ENCODE measurements at places on chromosomes 7 and 10. TPM values are rescaled to one million over a fixed set of nuclear protein-coding genes. Genes with fewer than 3 reads are reported as not detected.

Gene HOXA5
- 22.6 TPM for total RNA-seq

Gene CRYGN
- not detected for total RNA-seq

Gene VAX1
- not detected for total RNA-seq

Gene MYO1G
- 2.2 TPM for total RNA-seq

Gene UNCX
- total RNA-seq: not detected

Gene AOAH
- total RNA-seq: 10.8 TPM

Gene RBP3
- not detected for total RNA-seq

Gene SOSTDC1
- total RNA-seq: 2.6 TPM

Gene MSRB2
- 19.0 TPM for total RNA-seq

Gene SEMA4G
- 2.2 TPM for total RNA-seq

Gene ZNF503
- 3.6 TPM for total RNA-seq

Gene WEE2
- total RNA-seq: not detected

- DNase-seq: no peak
These were observed 65.6 kb downstream of the ITIH5 start for GRCh38 chr10:7601023-7601656.

GRCh38 chr10:34489973-34490745 is 324.9 kb downstream of the PARD3 start:
- no peak for DNase-seq

DNA sequence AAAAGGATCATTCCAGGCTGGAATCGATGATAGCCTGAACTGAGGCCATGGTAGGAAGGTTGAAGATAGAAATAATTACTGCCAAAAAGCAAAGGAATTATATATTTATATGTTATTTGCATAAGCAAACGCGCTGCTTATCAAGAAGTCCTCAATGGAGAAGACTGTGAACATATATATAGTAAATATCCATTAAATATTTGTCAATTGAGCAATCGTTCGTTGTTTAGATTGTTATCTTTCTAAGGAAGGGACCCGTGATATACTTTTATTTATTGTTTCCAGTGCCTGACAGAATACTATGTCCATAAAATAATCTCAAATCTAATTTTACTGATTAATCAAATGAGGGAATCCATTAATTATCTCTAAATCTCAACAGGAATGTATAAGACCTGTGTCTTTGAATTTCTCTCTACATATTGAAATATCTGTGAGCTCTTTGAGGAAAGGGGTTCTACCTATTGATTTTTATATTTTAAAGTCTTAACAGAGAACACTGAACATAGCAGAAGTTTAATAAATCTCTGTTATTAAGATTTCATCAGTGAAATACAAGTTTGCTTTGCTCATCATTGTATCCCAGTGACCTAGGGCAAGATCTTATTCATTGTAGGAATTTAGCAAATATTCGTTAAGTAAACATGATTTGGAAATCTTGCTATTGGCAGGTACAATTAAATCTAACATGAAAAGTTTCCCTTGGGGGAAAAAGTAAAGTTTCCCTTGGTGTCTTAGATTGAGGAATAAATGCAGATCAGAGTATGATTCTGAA is 12.0 kb upstream of the HERC4 start:
- no peak for DNase-seq

DNA sequence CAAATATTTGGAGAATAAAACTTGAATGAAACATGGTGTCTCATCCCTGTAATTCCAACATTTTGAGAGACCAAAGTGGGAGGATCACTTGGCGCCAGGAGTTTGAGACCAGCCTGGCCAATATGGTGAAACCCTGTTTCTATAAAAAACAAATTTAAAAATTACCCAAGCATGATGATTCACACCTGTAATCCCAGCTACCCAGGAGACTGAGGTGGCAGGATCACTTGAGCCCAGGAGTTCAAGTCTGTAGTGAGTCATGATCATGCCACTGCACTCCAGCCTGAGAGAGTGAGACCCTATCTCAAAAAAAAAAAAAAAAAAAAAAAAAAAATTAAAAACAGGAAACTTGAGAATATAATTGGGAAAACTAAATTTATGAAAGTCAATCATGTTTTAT is 481.1 kb downstream of the SEMA3D start:
- no peak for DNase-seq

DNA sequence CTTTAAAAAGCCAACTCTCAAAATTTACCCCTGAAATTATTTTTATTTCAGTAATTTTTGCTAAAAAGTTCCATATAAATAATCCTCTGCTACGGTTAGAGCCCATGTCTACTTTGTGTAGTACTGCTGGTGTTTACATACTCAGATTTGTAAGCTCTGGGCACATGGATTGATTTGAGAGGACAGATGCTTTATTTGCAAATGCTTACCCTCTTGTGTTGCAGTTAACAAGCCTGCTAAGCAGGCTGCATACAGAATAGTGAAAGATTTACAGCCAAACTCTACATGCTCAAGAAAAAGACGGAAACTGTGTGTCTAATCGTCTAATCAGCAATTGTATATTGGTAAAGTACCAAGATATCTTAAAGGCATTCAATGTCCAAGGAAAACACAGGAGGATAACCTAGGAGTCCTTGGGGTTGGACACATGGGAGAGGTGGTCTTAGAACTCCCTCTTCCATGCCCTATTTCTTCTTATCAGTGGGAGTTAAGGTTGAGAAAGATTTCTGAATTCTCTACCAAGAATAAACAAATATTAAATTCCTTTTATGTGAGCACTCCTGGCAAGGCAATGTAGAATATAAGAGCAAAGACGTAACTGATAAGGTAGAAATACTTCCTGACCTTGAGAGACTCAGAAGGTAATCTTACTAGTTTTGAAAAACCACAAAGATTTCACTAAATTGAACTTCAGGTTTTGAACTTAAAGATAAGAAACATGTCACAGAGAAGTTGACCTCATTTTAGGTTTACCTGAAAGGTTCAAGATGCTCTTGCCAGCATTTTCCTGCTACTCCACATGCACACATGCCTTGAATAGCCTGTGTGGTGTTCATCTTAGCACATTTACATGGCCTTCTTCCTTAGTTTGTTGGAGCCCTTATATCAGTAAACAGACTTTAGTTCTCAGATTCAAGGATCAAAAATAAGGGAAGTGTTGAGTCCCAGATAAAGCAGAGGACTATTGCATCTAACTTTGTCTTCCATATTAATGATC is 1216.5 kb downstream of the SORCS3 start:
- no peak for DNase-seq

GRCh38 chr7:123528265-123528664 is 6.1 kb downstream of the IQUB start:
- no peak for DNase-seq

DNA sequence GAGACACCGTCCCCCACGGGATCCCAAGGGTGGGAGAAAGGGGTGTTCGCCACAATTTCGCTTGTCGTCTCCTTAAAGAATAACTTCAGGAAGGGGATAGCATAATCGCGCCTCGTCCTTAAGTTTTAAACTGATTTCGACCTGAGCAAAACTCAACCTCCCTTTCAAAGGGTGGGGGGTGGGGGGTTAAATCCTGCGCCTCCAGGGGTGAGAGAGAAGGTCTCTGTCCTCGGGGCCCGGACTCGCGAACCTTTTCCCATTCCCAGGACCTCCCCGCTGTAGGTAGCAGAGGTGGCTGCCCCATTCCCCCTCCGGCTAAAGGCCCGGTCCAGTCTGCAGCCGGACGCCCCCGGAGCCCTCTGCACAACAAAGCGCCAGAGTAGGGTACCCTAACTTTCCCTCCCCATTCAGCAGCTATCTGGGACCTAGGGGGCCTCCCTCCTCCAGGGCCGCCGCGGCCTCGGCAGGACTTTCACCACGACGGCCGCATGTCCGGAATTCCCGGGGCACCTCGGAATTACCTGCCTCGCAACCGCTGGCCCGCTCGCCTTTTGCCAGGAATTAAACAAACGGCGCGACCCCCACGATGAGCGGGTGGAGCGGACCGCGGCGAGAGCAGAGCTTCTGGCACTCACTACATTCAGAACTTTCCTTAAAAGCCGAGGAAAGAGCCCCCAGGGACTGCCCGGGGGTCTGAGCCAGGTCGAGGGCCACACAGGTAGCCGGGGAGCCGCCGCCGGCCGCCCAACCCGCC is 1.7 kb downstream of the CDK6 start:
- DNase-seq: no peak

DNA sequence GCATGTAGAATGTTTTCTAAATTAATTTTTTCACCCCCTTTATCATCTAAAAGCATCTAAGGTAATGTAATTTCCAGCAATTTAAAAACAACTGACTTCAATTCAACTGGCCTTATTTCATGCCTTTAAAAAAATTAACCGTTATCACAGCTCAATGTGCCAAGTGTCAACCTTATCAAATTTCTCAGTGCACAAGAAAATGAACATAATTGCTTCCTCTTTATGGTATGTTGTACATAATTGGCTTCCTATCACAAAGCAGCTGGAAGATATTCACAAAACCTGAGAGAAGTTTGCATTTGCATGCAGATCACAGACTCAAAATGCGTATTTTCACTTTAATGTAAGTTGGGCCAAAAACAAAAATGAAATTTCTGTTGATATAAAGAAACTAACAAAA is 966.4 kb downstream of the GRM8 start:
- DNase-seq: no peak

GRCh38 chr10:30598105-30598776 is 31.3 kb downstream of the LYZL2 start:
- DNase-seq: no peak

- DNase-seq: peak; percentile 11
These were observed 8.4 kb upstream of the SCART1 start for GRCh38 chr10:133445268-133445732.

DNA sequence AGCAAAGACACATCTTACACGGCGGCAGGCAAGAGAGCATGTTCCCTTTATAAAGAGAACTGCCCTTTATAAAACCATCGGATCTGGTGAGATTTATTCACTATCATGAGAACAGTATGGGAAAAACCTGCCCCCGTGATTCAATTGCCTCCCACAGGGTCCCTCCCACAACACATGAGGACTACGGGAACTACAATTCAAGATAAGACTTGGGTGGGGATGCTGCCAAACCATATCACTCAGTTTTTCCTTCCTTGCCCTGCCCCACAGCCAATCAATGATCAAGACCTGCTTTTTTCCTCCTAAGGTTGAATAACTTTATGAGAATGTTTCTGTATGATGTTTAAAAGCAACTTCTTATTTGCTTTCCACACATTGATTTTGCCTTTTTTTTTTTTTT is 3.1 kb upstream of the PTPRE start:
- DNase-seq: no peak

- no peak for DNase-seq
These were observed 65.0 kb downstream of the VSTM4 start for GRCh38 chr10:49050366-49050765.

- no peak for DNase-seq
These were observed 163.3 kb downstream of the MAD1L1 start for GRCh38 chr7:2069472-2069860.

DNA sequence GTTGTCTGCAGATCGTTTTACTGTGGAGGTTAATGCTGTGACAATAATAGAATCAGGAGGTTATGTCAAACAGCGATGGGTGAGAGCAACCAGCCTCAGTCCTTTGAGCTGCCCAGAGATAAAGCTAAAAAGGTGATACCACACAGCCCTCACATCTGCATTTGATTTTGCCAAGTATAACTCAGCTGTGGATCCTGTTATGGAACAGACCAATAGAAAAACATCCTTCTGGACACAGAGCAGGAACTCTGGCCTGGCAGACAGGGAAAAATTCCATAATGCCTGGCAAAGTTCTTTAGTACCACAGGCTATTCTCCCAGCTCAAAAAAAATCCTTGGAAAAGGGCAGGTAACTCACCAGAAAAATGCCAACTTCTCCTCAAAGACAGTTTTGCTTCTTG is 87.1 kb upstream of the PDLIM1 start:
- no peak for DNase-seq

- no peak for DNase-seq
These were observed 350.2 kb downstream of the GATA3 start for GRCh38 chr10:8404721-8405120.

DNA sequence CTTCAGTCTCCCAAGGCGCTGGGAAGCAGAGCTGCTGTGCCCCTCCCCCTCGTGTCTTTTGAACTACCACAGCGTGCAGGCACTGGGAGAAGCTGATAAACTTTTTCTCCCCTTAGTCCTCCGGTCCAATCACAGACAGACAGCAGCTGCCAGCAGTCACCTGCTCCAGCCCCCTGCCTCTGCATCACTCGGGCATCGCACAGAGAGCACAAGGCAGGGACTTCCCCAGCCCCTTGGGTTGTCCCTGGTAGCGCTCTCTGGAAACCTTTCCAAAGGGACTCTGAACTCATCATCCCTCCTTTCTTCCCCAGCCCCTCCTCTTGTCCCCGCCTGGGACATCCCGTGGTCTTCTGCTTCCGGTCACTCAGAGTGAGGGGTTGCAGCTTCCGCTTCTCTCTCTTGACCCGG is 1.4 kb upstream of the NEUROG3 start:
- DNase-seq: no peak

DNA sequence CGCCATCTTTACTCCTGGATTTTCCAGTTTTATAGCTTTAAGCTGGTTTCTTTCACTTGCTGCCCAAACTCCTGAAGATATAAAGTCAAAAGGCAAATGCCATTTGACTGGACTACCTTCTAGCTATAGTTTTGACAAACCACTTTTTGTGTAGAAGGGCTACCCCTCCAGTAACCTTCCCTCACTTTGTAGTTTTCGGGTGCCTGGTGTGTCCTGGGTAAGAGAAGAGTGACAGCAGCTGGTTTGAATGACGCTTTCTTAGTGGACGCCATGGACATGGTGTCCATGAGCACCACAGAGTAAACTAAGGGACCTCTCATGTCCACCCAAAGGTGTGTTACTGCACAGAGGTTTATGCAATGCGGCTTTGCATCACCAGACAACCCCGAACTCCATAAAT is 21.2 kb upstream of the PITRM1 start:
- DNase-seq: no peak

DNA sequence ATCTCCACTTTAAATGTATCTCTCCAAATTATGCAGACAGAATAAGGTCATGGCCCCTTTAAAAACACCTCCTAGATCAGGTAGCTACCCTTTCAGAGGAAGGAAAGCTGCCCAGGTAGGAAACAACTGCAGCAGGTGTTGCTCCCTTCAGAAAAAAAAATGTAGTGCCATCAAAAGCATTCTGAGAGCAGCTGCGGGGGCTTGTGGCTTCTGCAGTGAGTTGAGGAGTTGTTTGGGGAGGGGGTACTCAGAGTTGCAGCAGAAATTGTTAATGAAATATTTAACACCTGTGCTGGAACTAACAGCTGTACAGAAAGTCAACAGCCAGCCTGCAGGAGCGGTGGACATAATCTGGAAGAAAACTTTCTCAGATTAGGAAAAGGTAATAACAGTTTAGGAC is 24.0 kb downstream of the CDHR3 start:
- no peak for DNase-seq

GRCh38 chr7:10225275-10225674 is 748.4 kb upstream of the PHF14 start:
- DNase-seq: no peak

DNA sequence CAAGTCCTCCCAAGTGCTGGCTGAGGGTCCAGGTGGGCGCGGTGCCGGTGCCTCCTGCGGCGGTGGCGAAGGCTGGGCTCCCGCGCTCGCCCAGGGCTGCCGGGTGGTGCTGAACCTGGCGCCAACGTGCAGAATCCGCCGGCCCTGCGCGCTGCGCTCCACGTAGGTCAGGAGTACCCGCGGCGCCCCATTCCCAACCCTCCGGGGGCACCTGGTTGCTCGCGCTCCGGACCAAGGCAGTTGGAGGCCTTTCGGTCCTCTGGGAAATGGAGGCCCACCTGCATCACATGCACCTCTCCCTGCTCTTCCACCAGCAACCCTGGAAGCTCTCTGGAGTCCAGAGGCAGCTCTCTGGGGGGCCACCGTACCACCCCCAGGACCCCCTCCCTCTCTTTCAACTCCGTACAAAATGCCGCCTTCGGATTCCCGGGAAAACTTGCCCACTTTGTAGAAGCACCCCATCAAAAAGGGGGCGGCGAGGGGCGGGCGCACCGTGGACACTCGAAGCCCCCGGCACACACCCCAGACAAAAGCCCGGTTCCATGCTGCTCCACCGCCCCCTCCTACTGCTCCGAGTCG is 745 bp downstream of the SLC16A9 start:
- no peak for DNase-seq
